ENCODE measurements at places on chromosomes 5 and 9.

DNA sequence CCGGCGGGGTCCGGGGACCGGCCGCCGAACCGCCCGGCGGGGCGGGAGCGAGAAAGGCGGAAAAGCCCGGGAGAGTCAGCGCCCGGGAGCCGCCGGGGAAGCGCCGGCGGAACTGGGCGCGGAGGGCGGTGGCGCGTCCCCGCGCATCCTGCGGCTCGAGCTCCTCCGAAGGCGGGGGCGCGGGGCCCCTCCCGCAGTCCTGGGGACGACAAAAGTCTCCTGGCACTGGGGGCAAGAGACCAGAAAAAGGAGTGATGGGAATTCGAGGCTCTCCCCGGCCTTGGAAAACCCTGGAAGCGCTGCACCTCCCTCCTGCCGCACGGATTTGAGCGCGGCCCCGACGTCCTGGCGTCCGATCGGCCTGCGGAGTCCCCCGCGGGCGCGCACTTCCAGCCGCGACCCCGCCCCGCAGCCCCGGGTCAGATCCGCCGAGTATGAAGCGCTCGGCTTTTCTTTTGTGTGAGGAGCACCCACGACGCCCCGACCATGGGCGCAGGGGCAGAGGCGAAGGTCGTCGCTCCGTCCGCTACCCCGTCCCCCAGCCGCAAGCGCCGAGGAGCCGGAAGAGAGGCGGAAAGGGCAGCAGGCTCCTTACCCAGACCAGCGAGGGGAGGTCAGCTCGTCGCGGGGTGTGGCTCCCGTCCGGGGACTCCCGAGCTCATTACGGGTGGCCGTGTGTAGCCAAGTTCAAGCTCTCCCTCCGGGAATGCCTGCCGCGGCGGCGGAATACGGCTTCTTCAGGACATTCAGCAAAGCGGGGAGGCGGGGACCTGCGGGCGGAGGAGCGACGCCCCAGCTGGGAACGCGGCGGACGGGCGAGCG, at the start of gene EPB41L4A:
Gene EPB41L4A (minus strand): TSS at position 114 of the 822 bp plus-strand sequence. CDS start 238 bp downstream, outside the sequence.
- no peak for DNase-seq

DNA sequence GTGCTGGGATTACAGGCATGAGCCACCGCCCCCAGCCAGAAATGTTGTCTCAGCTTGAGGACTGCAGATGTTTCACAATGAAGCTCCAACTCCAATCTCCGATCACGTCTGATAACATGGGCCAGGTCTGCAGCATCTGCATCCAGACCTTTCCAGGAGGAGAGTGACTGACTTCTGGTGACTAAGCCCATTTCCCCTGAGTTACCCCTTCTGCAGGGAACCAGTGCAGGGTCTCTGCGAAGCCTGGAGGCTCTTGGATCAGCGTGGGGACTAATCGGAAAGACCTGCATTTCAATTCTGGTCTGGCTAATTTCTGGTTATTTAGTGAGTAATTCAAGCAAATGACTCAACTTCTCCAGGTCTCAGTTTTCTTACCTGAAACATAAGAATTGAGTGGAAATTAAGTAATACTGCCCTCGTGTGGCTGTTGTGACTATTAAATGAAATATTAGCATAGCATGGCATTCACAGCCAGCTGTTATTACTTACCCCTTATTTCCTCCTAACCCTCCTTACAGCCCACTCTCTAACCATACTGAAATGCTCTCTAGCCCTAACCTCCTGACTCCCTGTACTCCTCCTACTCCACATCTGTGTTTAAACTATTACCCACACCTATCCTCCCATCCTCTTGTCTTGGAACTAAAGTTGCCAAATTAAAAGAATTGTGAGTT, 2.2 kb upstream of the GNPDA1 start:
- no peak for DNase-seq

DNA sequence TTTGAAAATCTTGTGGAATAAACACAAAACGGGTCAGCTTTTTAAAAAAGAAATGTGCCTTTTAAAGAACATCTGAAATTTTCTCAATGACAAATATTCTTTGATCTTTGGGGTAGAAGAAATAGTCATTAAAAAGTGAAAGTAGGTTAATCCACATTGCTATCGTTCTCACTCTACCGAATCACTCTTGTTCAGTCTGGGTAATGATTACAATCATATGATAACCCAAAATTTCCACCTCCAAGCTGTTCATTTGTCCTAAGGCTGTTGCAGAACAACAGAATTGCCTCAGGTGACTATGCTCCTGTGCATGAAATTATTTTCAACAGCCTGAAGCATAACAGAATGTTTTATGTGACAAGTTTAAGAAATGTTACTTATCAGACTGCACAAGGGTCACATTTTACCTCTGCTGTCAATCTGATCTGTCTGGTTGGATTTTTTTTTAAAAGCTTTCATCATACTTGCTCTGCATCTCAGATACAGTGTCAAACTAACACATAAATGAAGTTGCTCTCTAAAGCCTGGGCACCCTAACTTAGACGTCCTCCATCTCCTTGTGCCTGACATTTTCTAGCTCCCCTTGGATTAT, 227.3 kb downstream of the LURAP1L start:
- DNase-seq, result no peak

DNA sequence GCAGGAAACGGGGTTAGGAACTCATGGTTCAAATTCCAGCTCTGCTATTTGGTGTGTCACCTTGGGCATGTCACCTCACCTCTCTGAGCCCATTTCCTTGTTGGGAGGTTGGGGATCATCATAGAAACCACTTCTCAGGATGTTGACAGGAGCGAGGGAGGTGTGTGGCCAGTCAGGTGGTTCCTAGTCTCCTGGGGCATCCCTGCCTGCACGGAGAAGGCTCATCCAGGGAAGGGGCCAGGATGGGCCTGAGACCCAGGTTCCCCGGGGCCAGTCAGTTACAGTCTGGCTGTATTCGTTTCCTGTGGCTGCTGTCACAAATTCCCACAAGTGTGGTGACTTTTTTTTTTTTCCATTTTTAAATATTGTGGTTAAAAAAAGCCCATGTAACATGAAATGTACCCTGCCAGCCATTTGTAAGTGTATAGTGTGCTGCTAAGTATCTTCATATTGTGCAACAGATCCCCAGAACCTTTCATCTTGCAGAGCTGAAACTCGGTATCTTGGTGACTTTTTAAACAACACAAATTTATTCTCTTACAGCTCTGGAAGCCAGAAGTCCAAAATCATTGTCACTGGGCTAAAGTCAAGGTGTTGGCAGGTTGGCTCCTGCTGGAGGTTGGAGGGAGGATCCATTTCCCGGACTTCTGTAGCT, 78.7 kb upstream of the UNC5A start:
- DNase-seq, result no peak

DNA sequence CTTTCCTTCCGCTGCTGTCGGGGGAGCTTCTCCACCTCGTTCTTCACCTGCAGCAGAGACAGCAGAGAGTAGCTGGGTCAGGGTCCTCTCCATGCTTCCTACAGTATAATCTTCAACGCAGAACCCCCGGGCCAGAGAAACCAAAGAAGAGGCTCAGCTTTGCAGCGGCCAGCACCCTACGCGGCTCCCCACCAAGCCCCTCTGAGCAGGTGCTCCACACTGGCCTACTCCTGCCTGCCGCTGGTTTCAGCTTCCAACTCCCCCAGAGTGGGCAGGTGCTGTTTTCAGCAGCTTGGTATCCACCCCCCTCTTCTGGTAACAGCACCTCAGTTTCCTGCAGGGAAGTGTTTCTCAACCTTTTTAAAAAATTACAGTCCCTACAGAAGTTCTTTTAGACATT, 58.3 kb upstream of the FBXW11 start:
- no peak for DNase-seq

GRCh38 chr5:177588413-177588909, 3.5 kb upstream of the TMED9 start:
- DNase-seq, result no peak

DNA sequence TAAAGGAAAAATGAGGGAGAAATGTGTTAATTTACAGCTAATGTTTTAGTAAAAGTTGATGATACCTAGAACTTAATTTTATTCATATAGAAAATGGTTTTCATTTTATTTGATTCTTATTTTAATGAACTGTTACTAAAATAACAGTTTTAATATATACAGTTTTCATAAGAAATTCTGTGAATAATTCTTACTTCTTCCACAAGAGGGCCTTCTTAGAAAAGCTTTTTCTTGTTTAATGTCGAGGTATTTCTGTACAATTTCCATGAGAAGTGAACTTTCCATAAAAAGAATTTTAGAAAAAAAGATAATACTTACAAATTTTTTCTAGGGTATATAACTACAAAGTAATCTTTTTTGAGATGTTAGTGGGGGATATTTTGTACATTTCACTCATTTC, 73.9 kb downstream of the KLF9 start:
- DNase-seq, result no peak

GRCh38 chr9:83986195-83986594, 5.6 kb downstream of the RMI1 start:
- no peak for DNase-seq

- DNase-seq, result no peak
Observed at GRCh38 chr5:43649256-43649655, 46.3 kb downstream of the NNT start.

DNA sequence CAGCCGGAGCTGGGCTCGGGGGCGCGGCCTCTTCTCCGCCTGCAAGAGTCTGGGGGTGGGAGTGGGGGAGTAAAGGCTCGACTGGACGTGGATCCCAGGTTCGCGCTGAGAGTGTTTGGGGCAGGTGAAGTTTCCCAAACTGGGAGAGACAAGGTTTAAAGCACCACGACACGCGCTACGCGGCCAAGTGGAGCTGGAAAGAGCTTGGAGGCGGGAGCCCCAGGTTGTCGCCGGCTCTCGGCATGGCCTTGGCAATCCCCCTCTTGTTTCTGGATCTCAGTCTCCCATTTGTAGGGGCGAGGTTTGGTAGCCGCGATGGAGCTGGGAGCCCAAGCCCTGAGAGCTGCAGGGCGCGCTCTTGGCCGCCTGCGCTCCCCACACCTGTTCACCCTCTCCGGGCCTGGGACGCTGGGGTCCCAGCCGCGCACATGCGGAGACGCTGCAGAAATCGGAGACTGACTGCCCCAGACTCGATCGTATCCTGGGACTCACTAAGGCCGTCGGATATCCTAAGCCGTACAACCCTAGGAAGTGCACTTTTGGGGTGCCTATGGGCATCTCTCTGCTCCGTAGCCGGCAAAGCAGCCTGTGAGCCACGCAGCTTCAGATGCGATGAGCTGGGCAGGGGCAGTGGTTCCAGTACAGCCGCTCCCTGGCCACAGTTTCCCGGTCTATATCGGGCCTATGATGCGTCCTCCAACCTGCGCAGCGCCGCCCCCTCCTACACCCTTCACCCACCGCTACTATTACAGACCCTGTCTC, 937 bp downstream of the TMOD1 start:
- DNase-seq, result no peak

- no peak for DNase-seq
Observed at GRCh38 chr9:116060631-116061030, 93.0 kb upstream of the PAPPA start.

GRCh38 chr9:21871256-21871975, 69.0 kb downstream of the MTAP start:
- DNase-seq, result no peak

DNA sequence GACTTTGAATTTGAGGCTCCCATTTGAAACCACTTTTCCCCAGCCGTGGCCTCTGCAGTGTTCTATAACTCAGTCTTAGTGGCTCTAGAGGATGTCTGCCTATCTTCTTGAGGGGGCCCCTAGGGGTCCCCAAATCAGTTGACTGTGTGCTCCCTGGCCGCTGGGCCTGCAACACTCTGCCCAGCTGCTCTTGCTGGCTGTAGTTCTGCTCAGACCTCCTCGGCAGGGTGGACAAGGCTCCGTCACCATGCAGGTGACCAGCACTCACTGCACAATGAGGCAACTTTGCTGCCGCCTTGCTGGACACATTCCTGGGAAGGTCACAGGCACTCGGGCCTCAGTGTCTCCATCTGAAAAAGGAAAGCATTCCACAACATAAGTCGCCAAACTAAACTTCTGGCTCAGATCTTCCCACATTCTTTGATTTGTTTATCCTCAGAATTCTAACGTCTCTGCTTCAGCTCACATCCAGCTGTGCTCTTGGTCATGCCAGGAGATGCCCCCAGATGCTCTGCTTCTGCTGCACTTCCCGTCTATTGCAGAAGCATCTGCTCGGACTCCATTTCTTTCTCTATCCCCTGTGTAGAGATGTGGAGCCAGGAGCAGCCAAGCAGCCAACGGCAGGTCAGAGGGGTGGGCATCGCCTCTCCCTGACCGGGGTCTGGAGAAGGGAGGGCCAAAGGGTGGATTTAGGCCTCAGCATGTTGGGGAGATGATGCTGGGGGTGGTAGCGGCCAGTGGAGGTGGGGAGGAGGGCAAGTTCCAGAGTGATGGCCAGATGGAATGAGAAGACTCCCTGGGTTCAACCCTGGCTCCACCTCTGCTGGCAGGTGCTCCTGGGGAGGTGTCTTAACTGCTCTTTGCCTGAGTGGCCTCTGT, 133.6 kb downstream of the MVB12B start:
- DNase-seq, result no peak

DNA sequence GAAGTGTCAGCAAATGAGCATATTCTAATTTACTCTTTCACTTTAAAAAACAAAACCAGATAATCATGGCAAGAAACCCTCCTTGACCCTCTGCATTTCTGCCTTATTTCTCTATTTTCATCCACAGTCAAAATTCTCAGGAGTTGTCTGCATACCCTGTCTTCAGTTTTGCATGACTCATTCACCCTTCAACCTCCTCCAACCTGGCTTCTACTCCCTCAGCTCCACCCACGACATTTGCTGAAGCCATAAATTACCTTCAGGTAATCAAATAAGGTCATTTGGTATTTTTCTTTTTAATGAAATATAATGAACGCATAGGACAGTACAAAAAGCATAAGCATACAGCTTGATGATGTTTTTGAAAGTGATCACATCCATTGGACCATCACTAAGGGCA, 27.8 kb upstream of the SH3GL2 start:
- no peak for DNase-seq

DNA sequence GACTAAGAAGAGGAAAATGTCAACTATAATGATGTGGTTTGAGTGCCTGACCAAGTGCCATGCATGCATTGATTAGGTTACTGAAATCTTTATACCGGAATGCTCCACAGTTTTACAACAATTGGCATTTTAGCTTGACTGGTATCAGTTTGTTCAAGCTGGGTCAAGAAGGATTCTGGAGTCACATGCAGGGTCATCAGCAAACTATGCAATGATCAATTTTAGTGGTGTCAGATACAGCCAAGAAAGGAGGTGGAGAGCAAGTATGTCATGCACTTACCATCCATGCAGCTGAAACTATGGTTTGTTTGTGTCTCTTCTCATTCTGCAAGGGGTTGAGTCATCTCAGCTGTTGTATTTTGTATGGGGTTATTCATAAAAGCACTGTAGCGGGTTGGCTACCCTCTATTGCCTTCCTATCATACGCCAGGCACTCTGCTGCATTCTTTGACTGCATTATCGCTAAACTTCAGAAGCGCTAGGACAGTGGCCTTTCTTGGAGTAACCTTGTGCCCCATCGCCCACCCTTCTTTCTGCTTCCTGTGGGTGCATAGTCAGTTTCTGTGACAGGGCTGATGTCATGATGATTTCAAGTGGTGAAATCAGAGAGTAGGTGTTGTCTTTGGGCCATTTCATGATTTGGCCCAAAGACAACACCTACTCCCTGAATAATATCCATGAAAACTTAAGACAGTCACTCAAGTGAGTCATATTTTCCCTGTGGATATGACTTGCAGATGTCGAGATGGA, 145.4 kb downstream of the MTX3 start:
- DNase-seq, result no peak

GRCh38 chr9:133351908-133352634, 4.1 kb downstream of the RPL7A start:
- DNase-seq, result no peak

GRCh38 chr5:74026310-74026709, 400.3 kb downstream of the ARHGEF28 start:
- DNase-seq, result no peak

GRCh38 chr9:126413391-126414068, 86.9 kb downstream of the MVB12B start:
- DNase-seq, result no peak
